Cardiac septum (tissue), 1 donor: ENCODE measurements at places on chromosomes 3 and 15. TPM values are rescaled to one million over a fixed set of nuclear protein-coding genes. Genes with fewer than 3 reads are reported as not detected.

MYNN gene
- total RNA-seq, result 11.6 TPM

- DNase-seq, result no peak
Measured at GRCh38 chr15:32942401-32942841, 224.6 kb downstream of the GREM1 start.

CTXND1 gene
- total RNA-seq, result 5.6 TPM

- peak; percentile 85 for DNase-seq
Measured at GRCh38 chr15:41946970-41947369, 25.4 kb downstream of the EHD4 start.

GRCh38 chr3:171809611-171809860, 747 bp downstream of the PLD1 start:
- DNase-seq, result no peak

- no peak for DNase-seq
Measured at GRCh38 chr3:133058243-133058642, 20.1 kb downstream of the TMEM108 start.

BLM gene
- total RNA-seq, result 0.75 TPM

CSPG5 gene
- total RNA-seq, result 0.32 TPM

GRCh38 chr3:13866041-13866965, 13.6 kb downstream of the WNT7A start:
- no peak for DNase-seq

MDFIC2 gene
- not detected for total RNA-seq

RAB5A gene
- total RNA-seq, result 66.0 TPM

DNA sequence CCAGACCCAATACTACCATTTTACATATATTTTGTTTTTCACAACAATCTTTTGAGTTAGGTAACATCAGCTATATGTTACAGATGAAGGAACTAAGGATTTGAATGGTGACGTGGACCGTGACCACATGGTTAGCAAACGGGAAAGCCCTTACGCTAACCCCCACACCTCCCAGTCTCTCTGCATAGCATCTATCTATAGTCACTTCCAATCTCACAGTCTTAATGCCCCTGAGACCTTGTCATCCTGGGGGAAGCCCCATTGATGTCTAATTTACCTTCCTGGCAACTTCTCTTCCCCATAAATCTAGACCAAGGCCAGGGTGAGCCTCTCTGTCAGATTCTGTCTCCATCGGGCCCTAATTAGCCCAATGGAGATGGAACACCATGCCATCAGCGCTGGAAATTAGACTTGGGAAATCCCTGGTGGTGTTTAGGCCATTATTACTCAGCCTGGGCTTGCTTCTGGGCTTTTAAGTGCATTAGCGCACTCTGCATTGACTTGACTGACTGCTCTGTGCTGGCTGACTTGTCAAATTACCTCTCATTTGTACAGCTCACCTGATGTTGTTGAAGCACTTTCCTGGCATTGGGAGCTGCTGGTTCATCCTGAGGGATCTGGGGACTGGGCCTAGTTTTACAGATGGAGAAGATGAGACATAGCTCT, 34.0 kb upstream of the SH3GL3 start:
- DNase-seq, result no peak

CATSPER2 gene
- total RNA-seq, result 3.0 TPM

- DNase-seq, result peak; percentile 5
Measured at GRCh38 chr3:125123451-125124305, 67.9 kb upstream of the HEG1 start.

GRCh38 chr15:98955961-98956723, 51.5 kb downstream of the PGPEP1L start:
- DNase-seq, result peak; percentile 86

GRCh38 chr3:45355351-45355750, 33.0 kb upstream of the LARS2 start:
- DNase-seq, result no peak

DNA sequence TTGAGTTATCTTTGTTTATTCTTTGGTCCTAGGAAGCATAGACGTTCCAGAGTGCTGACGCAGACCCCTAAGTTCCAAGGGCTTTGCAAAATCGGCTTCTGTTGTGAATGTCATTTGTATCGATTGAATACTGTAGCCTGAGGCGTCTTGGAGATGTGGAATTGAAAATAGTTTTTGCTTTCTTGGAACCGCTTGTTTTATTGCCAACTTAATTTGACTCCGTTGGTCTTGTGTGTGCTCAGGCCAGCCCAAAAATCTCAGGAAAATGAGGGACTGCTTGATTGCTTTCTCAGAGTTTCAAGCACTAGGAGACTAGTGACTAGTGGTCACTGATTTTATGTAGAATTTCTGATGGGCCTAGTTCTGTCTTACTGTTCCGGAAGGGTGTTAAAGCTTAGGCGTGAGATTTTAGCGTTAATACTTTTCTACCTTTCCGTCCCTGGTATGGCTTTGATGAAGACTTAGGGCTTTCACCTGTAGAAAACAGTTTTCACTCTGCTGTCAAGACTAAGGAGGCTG, 263 bp upstream of the UTS2B start:
- DNase-seq, result no peak

GRCh38 chr3:173932624-173933023, 535.1 kb downstream of the NLGN1 start:
- DNase-seq, result no peak

CLDN11 gene
- total RNA-seq, result 2.9 TPM

APBA2 gene
- total RNA-seq, result 0.57 TPM

DNA sequence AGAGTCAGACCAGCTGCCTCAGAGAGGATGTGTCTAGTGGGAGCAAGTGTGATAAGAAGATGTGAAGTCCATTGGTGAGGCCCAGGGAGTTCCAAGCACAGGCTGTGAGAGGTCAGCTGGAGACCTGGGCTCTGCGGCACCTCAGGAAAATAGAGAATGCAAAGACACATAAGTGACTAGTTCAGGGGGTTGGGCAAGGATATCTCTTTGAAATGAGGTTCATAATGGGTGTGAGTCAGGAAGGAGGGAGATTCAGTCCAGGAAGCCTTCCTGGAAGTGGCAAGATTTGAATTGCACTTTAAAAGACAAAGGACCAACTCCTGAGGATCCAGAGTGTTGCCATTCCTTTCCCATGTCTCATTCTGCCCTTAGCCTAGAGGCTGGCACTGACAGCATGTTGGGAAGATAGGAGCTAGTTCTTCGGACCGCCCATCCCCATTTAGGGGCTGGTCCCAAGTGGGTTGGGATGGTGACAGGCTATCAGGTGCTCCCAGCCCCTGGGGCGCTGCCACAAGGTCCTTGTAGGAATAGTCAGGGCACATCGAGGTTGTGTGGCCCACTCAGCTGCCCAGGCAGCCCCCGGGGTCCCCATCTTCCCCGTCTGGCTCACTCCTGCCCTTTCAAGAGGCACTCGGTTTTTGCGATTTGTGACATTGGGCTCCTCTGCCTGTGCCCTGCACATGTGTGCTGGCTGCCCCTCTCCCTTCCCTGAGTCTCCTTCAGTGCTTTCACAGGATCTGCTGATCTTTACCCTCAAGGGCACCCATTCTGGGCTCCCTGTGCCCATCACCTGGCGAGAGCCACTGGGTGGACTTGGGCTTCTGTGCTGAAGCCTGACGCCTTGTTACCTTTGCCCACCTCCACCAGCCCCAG, 23.7 kb downstream of the ESYT3 start:
- DNase-seq, result peak; percentile 74

DNA sequence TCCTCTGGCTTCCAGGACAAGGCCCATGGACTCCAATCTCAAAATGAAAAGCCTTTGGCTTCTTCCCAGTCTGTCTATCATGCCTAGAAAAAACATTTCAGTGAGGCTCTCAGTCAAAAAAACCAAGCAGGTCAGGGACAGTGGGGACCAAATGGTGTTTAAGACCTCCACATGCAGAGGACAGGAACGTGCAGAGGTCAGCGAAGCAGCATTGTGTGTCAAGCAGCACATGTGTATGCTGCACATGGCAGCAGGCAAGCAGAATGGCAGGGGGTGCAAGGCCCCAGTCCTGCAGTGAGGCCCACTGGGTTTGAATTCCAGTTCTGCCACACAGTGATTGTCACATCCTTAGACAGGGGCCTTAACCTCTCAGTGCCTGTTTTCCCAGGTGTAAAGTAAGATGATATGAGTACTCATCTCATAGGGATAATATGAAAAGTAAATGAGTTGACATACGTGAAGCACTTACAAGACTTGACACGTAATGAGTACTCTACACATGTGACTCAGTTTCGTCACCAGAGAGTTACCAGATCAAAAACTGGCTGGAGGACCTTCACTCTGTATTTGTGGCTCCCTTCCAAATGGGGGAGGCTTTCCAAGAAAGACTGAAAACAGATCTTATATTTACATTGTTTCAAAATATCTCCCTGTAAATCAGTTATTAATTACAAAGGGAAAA, 11.2 kb downstream of the STIMATE start:
- DNase-seq, result no peak

DNA sequence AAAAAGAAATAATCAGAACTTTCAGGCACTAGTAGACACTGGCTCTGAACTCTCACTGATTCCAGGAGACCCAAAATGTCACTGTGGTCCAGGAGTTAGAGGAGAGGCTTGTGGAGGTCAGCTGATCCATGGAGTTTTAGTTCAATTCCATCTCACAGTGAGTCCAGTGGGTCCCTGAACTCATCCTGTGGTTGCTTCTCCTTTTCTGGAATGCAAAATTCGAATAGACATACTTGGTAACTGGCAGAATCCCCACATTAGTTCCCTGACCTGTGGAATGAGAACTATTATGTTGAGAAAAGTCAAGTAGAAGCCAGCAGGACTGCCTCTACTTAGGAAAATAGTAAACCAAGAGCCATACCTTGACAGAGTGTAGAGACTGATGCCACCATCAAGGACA, 87.3 kb upstream of the OXTR start:
- DNase-seq, result no peak

- no peak for DNase-seq
Measured at GRCh38 chr15:48667701-48668100, 22.2 kb upstream of the FBN1 start.

CP gene
- 8.1 TPM for total RNA-seq

GRCh38 chr3:105140899-105141367, 225.8 kb upstream of the ALCAM start:
- no peak for DNase-seq

DNA sequence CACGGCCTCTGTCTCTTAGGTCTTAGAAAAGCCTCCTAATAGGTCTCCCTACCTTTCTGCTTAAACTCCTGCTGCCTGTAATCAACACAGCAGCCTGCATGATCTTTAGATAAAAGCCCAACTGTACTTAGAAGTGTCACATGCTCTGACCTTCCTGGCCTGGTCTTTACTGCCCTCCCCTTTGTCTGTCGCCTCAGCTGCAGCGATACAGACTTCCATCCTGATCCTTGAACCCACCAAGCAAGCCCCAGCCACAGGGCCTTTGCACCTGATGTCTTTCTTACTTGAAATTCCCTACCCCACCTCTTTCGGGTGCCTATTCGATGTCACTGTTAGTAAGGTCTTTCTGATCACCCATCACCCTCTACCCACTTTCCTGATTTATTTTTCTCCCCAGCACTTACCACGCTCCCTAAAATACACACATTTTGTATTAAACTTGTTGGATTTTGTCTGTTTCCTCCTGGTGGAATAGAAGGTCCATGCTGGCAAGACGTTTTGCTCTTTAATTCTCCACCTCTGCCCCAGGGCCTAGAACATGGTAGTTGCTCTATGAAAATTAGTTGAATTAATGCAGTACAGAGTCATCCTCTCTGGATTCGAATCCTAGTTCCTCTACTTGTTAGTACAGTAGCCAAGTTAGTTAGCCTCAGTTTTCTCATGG, 51.1 kb downstream of the AQP9 start:
- DNase-seq, result no peak

GRCh38 chr3:125957674-125958510, 11.1 kb upstream of the ROPN1B start:
- no peak for DNase-seq
